Mesothelial cell of epicardium (in vitro differentiated cells): ENCODE measurements at places on chromosomes 3 and 15.

- DNase-seq = no peak
These were observed 220.0 kb downstream of the NR1D2 start for GRCh38 chr3:24164967-24165602.

- DNase-seq = no peak
These were observed 91.3 kb downstream of the PRICKLE2 start for GRCh38 chr3:64133987-64134386.

DNA sequence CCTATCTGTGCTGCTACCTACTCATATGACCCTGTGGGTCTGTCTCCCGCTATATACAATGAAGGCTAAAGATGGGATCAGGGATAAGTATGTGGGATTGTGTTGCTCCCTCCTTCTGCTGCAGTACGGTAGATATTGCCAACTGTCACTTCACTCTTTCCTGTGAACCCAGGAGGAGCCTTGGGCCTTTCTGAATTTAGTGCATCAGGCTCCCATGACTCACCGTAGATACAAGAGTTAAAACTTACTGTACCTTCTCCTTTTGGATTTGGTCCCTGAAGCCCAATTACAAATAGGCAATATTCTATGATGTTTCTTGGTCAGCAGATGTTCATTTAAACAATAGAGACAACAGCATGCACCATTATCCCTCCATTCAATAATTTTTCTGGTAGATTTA is 27.4 kb downstream of the MITF start:
- DNase-seq = no peak

DNA sequence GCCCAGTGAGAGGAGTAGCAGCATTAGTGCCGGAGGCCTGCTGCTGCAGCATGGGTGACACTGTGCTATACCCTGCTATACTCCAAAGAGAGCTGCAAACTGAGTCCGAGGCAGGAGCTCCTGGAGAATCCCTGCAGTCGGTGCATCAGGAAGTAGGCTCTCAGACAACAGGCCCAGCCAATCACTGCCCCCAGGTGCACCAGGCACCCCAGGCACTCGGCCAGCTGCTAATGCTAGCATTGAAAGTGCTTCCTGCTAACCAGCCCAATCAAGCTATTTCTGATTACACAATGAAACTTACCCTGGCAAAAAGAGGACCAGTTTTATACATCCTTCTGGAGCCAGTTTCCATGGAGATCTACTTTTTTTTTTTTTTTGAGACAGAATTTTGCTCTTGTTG is 45.6 kb upstream of the IREB2 start:
- DNase-seq = no peak

DNA sequence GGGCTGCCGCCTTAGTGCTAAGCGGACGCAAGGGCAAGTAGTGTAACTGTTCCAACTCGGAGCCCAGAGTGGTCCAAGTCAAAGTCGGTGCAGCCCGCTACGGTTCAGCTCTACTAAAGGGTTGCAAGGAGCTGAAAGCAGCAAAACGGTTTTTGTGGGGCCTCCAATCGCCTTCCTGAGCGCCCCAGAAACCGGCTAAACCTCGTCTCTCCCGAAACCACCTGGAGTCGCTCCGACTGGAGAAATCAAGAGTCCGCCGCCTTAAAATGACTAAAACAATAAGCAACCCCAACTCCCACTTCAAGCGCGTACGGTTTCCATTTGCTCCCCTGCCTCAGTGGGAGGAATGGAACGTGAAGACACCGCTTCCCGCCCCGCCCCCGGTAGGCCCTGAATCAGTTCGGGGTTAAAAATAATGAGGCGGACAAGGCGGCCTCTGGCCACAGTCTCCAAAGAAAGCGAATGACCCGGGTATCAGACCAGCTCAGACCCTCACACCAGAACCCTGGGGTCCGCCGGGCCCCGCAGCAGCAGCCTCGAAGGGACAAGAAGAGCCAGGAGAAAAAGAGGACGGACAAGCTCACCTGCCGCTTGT is 401 bp downstream of the SEC11A start:
- peak; percentile 46 for DNase-seq

- DNase-seq = no peak
These were observed 608 bp upstream of the PPCDC start for GRCh38 chr15:75022783-75023180.

GRCh38 chr3:188687389-188687788 is 484.4 kb upstream of the TPRG1 start:
- no peak for DNase-seq

DNA sequence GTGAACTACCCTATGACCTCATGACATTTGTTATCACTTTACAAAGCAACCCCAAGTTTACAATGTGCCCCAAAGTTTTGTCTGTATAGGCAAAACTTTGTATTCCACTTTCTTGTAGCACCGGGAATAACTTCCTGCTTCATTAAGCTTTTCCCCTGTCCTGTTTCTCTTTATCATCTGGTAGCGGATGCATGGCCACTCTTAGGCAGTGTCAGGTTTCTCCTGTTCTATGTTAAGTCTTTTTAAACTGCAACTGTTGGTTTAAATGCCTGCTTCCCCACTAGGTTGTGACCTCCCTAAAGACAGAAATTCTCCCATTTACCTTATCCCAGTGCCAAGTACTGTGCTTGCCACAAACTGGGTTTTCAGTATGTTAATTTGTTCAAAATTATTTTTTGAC is 433.6 kb upstream of the DPH6 start:
- no peak for DNase-seq

- no peak for DNase-seq
These were observed 326.6 kb upstream of the ALCAM start for GRCh38 chr3:105040026-105040622.

DNA sequence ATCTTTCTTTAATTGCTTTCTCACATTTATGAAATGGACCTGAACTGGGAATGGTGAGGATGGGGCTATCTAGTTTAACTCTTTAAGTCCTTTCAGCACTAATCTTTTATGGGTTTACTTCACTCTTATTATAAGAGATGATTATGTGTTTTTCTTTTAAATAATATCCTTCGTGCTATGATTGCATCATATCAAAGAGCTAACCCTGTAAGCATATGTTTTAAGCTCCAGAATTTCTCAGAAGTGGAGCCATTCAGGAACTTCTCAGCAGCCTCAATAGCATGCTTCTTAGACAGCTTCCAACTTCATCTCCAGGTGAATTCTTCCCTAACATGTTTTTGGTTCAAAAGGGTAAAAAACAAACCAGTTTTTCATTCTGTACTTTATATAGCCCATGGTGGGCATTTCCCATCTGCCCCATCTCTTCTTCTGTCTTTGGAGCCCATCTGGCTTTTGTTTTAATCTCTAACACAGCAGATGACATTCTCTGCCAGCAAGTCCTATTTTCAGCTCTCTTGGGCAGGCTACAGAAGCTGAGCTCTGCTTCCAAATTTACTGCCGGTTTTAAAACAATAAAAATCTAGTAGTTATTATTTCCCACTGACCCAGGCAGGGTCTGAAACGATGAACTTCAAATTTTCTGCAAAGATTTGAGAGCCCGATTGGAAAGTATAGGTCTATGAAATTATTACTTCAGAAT is 26.8 kb upstream of the IL1RAP start:
- DNase-seq = no peak
